MCF 10A (cell line): ENCODE measurements at places on chromosomes 4 and X.
A peak's percentile ranks its signal among the peaks of the same experiment; 100 is the strongest.

DNA sequence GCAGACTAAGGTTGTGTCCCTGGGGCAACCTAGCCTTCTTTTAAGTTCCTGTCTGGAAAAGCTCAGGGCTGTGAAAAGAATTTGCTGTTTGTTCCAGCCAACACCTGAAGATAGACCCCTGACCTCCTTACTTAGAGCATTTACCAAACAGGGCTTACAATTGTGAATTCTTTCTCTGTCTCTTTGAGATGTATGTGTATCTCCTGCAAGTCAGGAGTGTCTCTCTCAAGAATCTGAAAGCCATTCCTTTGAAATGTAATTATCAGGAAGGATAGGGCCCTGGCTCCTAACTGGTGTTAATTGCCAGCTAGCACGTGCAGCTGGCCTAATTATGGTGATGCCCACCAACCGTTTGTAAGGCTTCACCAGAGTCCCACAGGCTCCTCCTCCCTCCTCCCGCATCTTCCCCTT, 18.2 kb downstream of the CCNG2 start:
- no peak for DNase-seq
- H3K36me3 ChIP-seq = peaks cover 10% of the 10 kb centered on the region
- no peak overlapping the region for H3K27ac ChIP-seq
- no peaks in the 10 kb centered on the region for H3K27me3 ChIP-seq
- H3K4me3 ChIP-seq = no peak overlapping the region

DNA sequence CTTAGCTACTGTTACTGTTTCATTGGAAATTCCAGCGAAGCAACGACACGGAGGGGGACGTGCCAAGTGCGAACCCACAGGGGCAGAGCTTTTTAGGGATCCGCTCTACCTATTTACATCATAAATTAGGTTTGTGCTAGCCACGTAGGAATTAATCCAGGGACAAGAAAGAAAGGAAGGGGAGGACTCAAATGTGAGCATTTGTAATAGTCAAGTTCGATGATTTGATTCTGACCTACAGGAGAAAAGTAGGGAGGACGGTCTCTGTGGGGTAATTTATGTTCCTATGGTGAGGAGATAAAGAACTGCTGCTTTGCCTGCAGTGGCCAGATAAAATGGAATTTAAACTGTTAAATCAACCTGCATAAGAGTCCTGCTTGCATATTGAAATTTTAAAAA, 1.7 kb downstream of the INTS6L start:
- H3K4me3 ChIP-seq = peak overlapping the region; percentile 88
- no peak for DNase-seq
- H3K4me1 ChIP-seq = peaks cover 5% of the 10 kb centered on the region
- peak overlapping the region; percentile 92 for H3K27ac ChIP-seq
- H3K27me3 ChIP-seq = peaks cover 33% of the 10 kb centered on the region

DNA sequence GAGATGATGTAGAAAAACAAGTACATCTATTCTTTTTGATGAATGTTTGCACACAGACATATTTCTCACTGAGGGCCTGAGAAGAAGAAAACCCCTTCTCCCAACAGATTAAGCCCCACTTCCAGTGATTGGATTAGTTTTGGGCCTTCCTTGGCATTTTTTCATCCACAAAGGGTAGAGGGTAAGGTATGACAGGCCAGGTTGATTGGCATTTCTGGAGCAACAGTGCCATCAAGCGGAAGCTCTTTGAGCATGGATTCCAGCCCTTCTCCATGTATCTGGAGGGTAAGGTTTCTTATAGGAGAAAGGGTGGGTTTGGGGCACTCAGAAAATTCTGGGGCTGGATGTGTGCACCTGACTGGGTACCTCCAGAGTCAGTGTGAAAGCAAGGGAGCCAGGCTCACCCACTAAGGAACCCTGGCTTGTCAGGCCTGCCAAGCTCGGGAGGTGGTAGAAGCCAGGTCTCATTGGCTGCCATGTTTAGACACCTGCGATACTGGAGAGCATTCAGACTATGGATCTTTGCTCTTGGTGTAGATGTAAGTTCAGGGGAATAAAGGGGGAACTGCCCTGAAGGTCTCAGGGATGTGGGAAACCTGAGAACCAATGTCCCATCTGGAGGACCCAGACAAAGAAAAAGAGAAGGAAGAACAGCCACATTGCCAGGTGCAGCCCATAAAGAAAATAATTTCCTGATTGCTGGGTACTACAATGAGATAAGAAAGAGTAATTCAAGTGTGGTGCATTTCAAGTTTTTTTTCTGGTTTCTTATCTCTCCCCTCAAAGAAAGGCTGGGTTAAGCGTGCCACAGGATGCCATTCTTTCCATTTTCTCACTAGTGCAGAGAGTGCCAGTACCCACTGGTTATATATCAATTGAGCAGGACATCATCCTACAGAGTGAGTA, 222.3 kb upstream of the AGTR2 start:
- DNase-seq = peak; percentile 56
- H3K4me1 ChIP-seq = no peaks in the 10 kb centered on the region
- no peak overlapping the region for H3K4me3 ChIP-seq
- H3K27ac ChIP-seq = no peak overlapping the region
- H3K27me3 ChIP-seq = peaks cover 49% of the 10 kb centered on the region

DNA sequence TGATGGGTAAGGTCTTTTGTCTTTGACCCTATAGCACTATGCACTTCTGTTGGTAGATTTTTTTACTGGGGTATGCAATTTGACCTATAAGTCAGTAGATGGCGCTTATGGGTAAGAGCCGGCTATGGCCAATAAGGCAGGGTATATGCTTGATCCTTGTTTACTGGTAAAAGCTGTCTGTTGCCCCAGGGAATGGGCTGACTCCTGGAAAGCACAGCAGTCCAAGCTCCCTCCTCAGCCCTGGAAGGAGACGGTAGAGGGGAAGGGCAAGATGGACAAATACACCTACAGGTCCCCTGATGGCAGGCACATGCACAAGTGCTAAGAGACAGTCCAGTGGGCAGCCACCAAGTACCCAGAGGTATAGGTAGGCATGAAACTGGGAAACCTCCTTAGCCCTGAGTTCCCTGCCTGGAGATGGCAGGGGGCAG, 63.7 kb downstream of the ADAMTS3 start:
- peaks cover 5% of the 10 kb centered on the region for H3K4me1 ChIP-seq
- peak; percentile 68 for DNase-seq
- H3K36me3 ChIP-seq = no peaks in the 10 kb centered on the region
- no peak overlapping the region for H3K27ac ChIP-seq
- no peak overlapping the region for H3K4me3 ChIP-seq

- H3K4me1 ChIP-seq = no peaks in the 10 kb centered on the region
- no peaks in the 10 kb centered on the region for H3K36me3 ChIP-seq
- H3K4me3 ChIP-seq = no peak overlapping the region
- no peaks in the 10 kb centered on the region for H3K27me3 ChIP-seq
- no peak overlapping the region for H3K27ac ChIP-seq
These were observed 309.9 kb downstream of the ARAP2 start for GRCh38 chr4:35934320-35934981.

GRCh38 chr4:176186067-176186466, 9.3 kb downstream of the SPATA4 start:
- peaks cover 10% of the 10 kb centered on the region for H3K4me1 ChIP-seq
- no peak for DNase-seq
- H3K4me3 ChIP-seq = no peak overlapping the region
- no peak overlapping the region for H3K27ac ChIP-seq
- no peaks in the 10 kb centered on the region for H3K36me3 ChIP-seq
